ENCODE measurements at places on chromosomes 5 and 9. TPM values are rescaled to one million over a fixed set of nuclear protein-coding genes. Genes with fewer than 3 reads are reported as not detected.

DNA sequence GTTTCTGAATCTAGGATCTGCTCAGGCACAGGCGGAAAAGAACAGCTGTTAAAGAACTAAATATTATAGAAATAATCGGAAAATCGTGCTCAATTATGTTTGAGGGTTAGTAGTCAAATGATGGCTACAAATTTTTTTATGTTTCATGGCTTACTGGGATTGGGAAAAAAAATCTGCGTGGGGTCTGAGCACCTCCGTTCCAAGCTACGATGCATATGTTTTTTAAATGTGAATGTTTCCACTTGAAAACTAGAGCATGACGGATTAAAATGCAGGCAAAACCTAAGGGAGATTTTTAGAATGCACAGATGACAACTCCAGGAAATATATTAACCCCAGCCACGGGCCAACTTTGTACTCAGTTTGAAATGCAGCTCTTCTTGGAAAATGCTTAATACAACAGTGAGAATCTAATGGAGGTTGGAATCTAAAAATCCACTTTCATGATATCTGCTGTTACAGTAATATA is 5.3 kb downstream of the OTP start:
- no peak for DNase-seq

DNA sequence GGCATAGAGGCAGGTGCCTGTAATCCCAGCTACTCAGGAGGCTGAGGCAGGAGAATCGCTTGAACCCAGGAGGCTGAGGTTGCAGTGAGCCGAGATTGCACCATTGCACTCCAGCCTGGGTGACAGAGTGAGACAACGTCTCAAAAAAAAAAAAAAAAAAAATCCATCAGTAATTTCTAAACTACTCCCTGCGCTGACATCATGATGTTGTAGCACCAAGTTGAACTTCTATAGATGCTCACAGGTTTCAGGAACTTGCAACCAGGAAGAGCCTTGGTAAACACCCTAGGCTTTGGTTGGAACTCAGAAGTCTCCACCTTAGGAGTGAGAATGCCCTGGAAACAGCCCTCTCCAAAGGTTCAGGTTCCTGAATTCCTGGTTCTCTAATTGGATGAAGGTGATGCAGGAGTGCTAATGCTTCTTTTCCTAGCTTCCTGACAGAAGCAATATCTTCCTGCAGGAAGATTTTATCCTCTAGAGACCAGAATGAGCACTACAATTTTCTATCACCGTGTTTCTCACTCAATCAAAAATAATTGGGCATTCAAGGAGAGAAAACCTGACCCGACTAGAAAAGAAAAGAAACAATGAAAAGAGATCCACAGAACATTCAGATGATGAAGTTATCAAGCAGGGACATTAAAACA is 469.6 kb downstream of the GADD45G start:
- peak; percentile 45 for DNase-seq

GRCh38 chr5:166330036-166330435 is 1961.4 kb upstream of the WWC1 start:
- DNase-seq = no peak

The GPX8 gene
- not detected for total RNA-seq

The ZNF354C gene
- 4.0 TPM for total RNA-seq

Measured in activated CD4-positive, alpha-beta T cell treated with anti-CD3 and anti-CD28 coated beads, Interleukin-2, amount 10 ng/mL, durations not matched to agents 24 days and 14 days (primary cell).